ENCODE measurements at places on chromosomes 4 and X.

GRCh38 chr4:21948347-21949072 lies at the start of gene KCNIP4:
Gene KCNIP4, minus strand, starts transcription at chr4:21948772.
- no peak for DNase-seq

- no peak for DNase-seq
Observed at GRCh38 chrX:45719751-45720501, 519.2 kb upstream of the DIPK2B start.

DNA sequence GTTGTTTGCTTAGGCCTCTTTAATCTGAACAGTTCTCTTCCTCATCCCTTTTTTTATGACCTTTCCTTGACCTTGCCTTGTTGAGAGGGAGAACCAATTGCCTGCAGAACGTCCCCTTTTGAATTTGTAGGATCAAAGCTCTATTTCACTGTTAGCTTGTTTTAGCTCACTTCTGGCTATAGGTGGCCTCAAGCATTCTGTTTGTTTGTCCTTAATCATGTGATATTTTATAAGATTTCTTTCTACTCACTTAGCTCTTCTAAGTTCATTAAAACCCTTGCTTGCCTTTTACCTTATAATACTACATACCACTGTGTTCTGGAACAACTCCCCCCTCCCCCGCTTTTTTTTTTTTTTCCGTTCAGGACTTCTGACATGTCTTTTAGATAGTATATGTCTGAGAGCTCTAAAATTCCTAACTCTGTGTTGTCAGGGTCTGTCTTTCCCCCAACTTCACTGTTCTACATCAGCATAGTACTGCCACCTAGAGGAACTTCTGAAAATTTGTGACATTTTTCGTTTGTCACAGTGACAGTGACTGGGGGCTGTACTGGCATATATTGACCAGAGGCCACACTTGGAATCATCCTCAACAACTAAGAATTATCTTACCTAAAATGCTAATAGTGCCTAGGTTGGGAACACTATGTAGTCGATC lies 128.5 kb downstream of the LARP7 start:
- DNase-seq: peak; percentile 81

DNA sequence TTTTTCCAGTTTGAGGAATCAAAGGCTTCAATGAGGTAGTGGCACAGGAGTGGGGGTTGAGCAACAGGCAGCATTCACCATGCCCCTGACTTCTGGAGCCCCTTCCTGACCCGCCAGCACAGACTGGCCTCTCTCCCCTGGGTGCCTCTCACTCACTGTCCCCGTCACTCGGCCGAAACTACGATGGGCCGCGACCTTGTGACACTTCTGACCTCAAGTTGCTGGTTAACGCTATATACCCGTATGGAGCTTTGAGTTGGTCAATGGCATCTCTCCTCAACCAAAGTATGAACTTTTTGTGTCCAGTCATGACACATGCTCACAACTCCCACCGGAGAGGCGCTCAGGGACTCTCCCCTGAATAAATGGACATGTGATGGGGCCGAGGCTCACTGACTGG lies 72.1 kb downstream of the IRF2 start:
- DNase-seq: no peak

DNA sequence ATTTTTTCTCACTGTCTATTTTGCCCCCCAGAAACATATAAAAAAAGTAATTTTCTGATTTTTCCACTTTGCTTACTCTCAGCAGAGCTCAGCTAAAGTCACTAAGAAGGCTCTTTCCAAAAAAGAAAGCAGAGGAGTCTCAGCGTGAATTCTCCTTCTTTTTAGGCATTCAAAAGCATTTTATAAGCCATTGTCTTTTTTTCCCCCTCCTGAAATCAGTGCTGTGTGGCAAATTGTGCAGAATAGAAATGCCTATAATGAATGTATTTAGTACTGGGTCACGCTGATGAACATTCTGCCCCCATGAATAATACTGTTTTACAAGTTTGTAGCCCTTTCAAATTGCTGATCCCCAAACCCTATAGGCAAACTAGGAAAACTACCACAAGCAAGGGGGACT lies 1.6 kb upstream of the PCDH18 start:
- no peak for DNase-seq
